Kidney (tissue), 22 donors: ENCODE measurements at places on chromosomes 12 and 14. TPM values are rescaled to one million over a fixed set of nuclear protein-coding genes. Genes with fewer than 3 reads are reported as not detected.

The CAPRIN2 gene
- 21.5 TPM for total RNA-seq

The LMO3 gene
- 3.7 TPM for total RNA-seq

The TUBA1A gene
- total RNA-seq, result 94.3 TPM

The KRT75 gene
- not detected for total RNA-seq

The ERP27 gene
- total RNA-seq, result 11.0 TPM

The CLEC4C gene
- total RNA-seq, result not detected

The TBX3 gene
- total RNA-seq, result 18.0 TPM

The CRACR2A gene
- total RNA-seq, result 6.1 TPM

The KRT2 gene
- total RNA-seq, result not detected

The SLC2A14 gene
- total RNA-seq, result not detected

The EPS8 gene
- total RNA-seq, result 80.3 TPM

The SSPN gene
- 17.8 TPM for total RNA-seq

The CRIP2 gene
- 357 TPM for total RNA-seq

The PIGH gene
- 31.7 TPM for total RNA-seq

The SLC39A9 gene
- total RNA-seq, result 77.7 TPM

The LRP6 gene
- 44.1 TPM for total RNA-seq

The ENDOU gene
- total RNA-seq, result 0.91 TPM

The SLC41A2 gene
- 27.6 TPM for total RNA-seq

The CLEC2A gene
- not detected for total RNA-seq

The RAD9B gene
- total RNA-seq, result 1.0 TPM

The KLRK1 gene
- total RNA-seq, result 5.2 TPM

The TGM1 gene
- 13.1 TPM for total RNA-seq

The LRP1-AS gene
- total RNA-seq, result not detected

The RIMBP2 gene
- 51.7 TPM for total RNA-seq

The TBC1D30 gene
- total RNA-seq, result 8.7 TPM

The TSPAN19 gene
- total RNA-seq, result 0.66 TPM

The DLGAP5 gene
- total RNA-seq, result 0.60 TPM

The VWF gene
- 183 TPM for total RNA-seq

The ANKS1B gene
- total RNA-seq, result 5.8 TPM
